ENCODE measurements at places on chromosomes 16 and 17.

DNA sequence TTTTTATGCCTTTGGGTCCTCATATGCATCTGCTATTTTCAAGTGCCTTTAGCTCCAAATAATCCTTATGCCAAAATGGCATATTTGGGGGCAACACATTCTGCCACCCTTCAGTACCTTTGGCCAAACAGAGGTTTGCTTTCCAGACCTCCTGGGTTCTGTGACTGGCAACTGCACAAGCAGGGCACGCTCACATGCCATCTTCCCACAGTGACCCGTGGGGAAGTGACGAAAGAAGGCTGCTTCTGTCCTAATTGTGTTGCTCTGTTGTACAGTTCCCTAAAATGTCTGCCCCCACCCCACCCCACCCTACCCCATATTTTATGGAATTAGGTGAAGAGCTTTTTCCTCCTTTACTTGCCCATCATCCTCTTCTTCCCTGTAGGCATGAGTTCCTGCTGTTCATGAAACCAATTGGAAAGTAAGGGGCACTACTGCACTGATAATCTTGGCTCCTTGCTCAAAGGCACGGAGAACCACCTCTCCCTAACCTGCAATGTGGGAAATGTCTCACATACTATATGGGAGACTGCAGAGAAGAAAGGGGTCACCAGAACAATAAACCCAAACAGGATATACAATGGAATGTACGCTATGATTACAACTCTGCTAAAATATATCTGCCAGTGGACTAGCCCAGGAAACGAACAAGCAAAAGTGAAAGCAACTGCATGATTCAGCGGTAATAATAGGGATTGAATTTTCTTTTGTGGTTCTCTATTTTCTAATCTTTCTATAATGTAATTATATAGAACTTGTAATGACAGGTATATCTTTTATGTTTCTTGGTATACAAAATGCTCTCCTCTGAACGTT is 3.3 kb upstream of the SLFN12L start:
- peak; percentile 62 for DNase-seq

DNA sequence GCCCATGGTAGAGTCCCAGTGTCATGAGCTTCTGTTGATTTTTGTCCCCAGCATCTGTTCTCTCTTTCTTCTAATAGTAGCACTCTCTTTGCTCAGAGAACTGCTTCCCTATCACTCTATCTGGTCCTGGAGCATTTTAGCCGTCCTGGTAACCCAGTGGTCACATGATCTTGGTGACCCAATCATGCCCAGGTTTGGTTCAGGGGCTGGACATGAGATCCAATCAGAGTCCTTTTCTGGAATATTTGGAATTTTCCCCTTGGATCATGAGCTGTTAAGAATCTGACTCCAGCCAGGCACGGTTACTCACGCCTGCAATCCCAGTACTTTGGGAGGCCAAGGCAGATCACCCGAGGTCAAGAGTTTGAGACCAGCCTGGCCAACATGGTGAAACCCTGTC is 197.0 kb downstream of the RAB11FIP4 start:
- DNase-seq, result no peak

DNA sequence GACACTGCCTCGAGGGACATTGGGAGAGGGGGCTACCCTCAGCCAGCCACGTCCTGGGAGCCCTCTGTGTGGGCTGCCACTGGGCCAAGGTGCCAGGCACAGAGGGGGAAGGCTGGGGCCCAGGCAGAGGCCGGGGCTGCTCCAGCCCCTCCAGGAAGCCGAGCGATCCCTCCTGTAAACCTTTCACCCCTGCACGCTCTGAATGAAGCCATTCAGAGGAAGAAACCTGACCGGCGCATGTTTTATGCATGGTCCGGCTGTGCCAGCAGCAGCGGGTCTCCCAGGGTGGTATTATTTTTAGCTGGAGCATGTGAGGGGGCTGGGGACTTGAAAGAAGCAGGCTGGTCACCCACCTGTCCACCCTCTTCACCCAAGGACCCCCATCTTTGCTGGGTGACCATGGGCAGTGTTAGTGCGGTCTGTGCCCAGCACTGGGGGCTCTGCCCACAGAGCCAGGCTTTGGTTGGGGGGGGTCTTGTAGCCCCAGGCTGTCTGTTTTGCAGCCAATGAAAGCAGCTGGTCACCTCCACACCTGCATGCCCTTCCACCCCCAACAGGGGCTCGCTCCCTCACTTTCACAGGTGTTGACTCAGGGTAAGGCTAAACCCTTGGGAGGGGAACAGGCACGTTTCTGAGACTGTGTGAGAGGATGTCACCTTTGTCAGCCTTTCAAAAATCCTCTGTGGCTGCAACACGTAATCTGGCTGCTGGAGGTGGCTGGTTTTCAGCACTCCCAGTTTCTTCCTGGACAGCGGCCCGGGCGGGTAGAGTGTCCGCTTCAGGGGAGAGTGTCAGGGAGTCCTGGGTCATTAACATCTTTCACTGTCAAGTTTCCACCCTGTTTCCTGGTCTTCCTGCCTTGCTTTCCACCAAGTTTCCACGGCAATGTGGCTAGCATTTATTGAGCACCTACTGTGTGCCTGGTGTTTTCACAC is 77.1 kb upstream of the BRD7 start:
- DNase-seq, result no peak

DNA sequence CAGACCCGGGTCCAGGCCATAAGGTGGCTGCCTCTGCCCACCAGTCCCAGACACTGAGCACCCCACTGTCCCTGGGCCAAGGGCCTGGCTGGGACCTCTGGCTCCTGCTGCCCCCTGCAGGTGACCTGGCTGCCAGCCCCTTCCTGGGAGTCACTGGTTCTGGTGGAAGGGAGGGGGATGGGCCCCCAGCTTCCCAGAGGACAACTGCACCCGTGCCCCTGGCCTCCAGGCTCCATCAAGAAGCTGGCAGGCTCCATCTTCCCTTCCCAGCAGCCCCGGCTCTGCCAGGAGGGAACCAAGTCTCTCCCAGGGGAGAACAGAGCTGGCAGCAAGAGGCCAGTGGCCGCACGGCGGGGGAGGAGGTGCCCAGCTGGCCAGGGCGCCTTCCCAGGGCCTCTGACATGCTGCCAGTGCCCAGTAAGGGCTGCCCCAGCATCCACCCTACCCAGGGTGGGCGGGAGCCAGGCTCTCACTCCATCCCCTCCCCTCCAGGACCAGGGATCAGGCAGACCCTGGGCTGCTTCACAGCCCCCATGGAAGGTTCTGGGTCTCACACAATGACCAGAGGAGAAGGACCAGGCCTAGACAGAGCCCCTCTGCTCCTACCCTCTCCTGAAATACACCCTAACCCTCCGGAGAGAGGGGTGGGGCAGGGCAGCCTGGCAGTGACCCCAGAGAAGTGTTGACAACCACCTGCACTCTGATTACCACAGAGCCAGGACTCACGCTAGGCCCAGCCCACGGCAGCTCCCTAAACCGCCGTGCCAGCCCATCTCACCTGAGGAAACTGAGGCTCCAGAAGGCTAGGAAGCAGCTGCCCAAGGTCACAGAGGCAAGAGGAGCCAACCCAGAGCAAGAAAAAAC is 3.6 kb downstream of the CLUH start:
- DNase-seq, result no peak

DNA sequence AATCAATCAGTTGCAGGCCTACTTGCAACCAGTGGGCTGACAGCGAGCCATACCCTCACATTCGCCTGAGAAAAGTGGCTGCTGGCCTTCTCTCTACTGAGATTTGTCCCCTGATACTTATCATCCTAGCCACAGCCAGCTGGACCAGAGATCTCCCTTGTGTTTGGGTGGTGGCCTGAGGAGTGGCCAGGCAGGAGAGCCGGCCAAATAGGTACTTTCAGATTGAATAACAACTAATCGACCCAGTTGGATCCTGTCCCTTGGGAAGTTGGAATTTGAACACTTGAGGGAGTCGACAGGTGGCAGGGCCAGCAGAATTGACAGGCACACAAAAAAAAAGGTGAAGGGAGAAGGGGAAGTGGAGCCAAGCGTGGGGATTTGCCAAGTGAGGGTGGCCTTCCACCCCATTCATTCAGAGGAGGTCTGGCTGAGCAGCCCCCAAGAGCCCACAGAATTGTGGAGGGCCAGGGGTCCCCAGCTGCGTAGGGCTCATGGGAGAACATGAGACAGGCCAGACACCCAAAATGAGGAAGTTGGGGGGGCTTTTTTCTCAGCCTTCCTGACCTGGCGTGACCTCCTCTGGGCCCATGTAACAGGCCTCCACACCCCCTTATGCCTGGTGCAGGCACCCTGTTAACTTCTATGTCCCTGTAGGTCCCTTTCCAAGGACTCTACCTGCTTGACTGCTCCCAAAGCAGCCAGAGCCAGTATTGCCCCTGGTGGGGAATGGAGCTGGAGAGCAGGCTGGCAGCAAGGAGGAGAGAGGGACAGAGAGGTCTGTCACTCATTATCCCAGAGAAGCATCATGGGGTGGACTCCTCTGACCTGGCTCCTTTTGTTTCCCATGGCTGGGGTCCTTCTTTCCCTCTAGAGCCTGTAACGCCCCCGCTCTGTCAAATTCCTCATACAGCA is 2.9 kb upstream of the RANGRF start:
- no peak for DNase-seq

GRCh38 chr17:41777157-41777573 is 9.3 kb downstream of the JUP start:
- no peak for DNase-seq

DNA sequence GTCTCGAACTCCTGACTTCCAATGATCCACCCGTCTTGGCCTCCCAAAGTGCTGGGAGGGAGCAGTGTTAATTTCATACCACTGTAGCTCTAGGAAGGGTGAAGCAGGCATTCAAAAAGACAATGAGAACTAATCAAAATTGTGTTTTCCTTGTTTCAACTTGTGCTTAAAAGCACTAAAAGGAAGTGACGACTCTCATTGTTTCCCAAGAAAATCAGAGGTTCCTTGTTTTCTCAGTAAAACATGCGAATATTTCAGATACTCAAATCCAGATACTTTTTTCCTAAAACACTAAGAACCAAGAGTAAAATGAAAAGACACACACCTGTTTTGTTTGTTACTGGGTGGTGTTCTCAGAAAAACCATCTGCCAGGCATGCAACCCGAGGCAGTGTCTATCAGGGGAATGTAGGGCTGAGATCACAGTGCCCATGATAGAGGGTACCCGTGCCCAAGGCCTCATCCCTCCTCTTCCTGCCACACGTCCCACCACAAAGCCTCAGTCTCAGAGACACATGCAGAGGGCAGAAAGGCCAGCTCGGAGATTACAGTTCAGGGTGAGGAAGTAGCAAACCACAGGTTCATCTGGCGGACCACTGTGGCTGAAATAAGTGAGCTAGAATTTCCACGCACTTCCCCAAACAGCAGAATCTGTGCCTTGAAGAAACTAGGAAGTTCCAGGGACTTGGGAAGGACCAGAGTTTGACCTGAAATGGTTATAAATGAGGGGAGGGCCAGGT is 33.7 kb downstream of the GINS3 start:
- DNase-seq, result peak; percentile 17

DNA sequence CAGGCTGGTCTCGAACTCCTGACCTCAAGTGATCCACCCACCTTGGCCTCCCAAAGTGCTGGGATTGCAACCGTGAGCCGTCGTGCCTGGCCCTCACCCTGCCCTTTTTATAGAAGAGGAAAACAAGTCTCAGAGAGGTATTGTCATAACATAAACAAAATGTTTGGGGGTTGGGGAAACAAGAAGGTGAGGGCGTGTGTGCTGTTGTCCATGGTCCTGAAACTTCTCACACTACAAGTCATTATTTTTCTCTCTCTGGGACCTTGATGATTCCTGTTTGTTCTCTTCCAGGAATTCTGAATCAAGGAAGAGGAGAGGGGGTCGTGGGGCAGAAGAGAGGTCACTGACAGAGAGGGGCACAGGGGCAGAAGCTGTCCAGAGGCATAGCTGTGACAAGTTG is 160.2 kb upstream of the LHX1 start:
- no peak for DNase-seq

DNA sequence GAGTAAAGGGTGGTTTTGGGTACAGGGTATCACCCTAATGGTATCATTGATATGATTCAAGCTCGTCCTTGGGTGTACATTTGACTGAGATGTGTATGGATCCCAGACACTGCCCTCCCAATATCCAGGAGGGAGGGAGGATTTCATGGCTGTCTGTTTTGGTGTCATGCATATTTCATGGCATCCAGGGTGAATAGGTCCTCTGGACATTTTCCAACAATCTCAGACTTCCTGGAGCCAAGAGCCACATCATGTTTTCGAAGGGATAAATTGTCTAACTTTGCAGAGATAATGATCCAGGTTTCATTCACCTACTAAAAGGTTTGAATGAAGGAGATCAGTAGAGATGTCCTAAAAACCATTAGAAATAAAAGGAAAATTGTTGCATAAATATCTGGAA is 431.9 kb downstream of the SHISA9 start:
- DNase-seq, result no peak

- DNase-seq, result no peak
These were observed 82.3 kb downstream of the NT5M start for GRCh38 chr17:17385491-17385890.

GRCh38 chr16:61616088-61616487 is 420.1 kb downstream of the CDH8 start:
- DNase-seq, result no peak

DNA sequence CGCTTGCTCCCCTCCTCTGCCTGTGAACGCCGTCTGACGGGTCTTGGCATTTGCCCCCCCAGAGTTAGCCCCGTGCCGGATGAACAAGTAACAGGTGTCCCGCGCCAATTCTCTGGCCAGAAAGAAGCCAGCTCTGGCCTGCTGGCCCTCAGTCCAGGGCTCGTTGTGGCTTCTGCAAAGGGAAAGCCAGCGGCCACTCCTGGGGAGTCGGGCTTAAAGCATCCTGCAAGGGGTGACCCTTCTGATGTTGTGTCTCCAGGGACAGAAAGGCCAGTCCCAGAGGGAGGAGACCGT is 18.4 kb upstream of the OSGIN1 start:
- DNase-seq, result no peak

DNA sequence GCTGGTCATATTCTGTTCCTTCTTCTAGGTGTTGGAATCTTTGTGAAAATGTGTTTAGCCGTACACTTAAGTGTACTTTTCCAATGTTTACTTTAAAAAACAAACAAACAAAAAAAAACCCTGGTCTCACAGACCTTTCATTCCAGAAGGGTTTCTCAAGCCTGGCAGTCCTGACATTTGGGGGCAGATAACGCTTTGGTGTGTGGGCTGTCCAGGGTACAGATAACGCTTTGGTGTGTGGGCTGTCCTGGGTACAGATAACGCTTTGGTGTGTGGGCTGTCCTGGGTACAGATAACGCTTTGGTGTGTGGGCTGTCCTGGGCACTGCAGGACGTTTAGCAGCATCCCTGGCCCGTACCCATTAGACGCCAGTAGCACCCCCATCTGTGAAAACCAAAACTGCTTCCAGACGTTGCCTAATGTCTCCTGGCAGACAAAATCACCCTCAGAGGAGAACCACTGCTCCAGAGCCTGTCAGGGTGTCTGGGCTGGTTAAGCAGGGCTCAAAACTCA is 15.2 kb upstream of the FLCN start:
- DNase-seq, result no peak

GRCh38 chr16:10933865-10934264 is 8.4 kb downstream of the DEXI start:
- DNase-seq, result no peak

- DNase-seq, result no peak
These were observed 13.4 kb downstream of the ITGAL start for GRCh38 chr16:30485818-30486436.

GRCh38 chr17:64747938-64748540 is 85.9 kb upstream of the SMURF2 start:
- no peak for DNase-seq

Measured in CD4-positive, alpha-beta T cell treated with Interleukin-4 for 4 hours (primary cell).